ENCODE measurements at places on chromosomes 4 and X.

DNA sequence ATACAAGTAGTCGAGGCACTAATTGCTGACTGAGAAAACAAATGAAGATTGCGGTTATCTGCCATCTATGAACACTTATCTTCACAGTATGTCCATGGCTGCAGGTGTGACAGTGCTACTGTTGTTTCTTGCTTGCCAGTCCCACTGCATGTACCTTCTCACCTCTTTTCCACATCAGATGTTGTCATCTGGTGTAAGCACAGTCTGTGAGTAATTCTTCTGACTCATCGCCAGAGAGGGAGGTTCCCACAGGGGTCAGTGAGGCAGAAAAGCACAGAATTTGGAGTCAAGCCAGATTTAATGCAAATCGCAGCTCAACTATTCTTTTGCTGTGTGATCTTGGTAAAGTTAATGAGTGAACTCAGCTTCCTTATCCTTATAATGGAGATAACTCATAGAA lies 144.4 kb downstream of the GLRA2 start:
- H3K4me3 ChIP-seq, result no peak overlapping the region
- DNase-seq, result no peak
- H3K4me1 ChIP-seq, result no peaks in the 10 kb centered on the region
- no peaks in the 10 kb centered on the region for H3K36me3 ChIP-seq
- no peaks in the 10 kb centered on the region for H3K27me3 ChIP-seq

- DNase-seq, result no peak
- H3K36me3 ChIP-seq, result peaks cover 18% of the 10 kb centered on the region
- no peak overlapping the region for H3K4me3 ChIP-seq
Observed at GRCh38 chr4:151000747-151001429, 14.2 kb downstream of the LRBA start.

GRCh38 chr4:10015140-10015753 lies 6.0 kb downstream of the SLC2A9 start:
- no peak for DNase-seq
- H3K27me3 ChIP-seq, result no peaks in the 10 kb centered on the region
- peaks cover 6% of the 10 kb centered on the region for H3K4me1 ChIP-seq
- no peak overlapping the region for H3K4me3 ChIP-seq

DNA sequence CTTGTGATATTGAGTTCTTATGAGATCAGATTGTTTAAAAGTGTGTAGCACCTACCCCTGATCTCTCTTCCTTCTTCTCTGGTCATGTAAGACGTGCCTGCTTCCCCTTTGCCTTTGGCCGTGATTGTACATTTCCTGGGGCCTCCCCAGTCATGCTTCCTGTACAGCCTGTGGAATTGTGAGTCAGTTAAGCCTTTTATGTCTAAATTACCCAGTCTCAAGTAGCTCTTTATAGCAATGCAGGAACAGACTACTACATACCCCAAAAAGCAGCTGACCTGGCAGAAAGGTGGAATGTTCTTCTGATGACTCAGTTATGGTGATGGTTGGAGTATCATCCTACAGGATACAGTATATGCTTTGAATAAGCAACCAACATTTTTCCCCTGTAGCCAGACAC lies 11.4 kb upstream of the MCUB start:
- no peak for DNase-seq
- no peaks in the 10 kb centered on the region for H3K27me3 ChIP-seq
- H3K27ac ChIP-seq, result no peak overlapping the region

DNA sequence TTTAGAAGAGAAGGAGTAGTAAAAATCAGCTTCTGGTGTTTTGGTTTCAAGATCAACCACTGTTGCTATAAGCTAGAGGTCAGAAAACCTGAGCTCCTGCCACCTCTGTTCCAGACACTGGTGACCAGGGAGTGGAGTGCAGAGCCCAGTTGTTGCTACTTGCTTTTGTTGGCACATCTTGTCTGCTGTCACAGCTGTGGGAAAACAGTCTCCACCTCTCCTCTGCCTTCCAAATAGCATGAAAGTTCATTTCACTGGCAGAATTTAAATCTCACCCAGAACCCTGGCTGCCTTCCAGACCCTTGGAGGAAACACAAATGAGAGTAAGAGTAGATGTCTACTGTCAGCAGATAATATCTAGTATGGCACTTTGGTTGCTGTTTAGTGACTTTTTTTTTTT lies 297.5 kb upstream of the KLF3 start:
- DNase-seq, result no peak
- H3K4me3 ChIP-seq, result no peak overlapping the region
- no peaks in the 10 kb centered on the region for H3K36me3 ChIP-seq

DNA sequence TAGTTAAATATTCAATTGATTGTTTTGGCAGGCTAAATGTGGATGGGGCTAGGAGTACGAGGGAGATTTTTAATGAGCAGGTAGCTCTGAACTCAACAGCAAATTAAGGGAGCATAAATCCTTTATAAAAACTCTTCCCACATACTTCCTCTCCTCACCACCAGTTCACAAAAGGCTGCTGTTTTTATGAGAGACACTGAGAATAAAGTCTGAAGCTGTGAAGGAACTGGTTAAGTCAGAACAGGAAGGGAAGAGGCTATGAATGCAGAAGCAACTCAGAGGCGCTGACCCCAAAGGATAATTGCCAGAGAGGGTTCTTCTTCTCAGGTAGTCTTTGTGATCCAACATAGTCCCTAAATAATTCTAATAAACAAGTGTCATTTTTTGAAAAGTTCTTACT lies 406.1 kb downstream of the GPM6A start:
- H3K27me3 ChIP-seq, result no peaks in the 10 kb centered on the region
- no peak for DNase-seq
- H3K27ac ChIP-seq, result no peak overlapping the region

- no peak overlapping the region for H3K4me3 ChIP-seq
- no peaks in the 10 kb centered on the region for H3K27me3 ChIP-seq
- DNase-seq, result no peak
- H3K4me1 ChIP-seq, result peaks cover 56% of the 10 kb centered on the region
- peaks cover 31% of the 10 kb centered on the region for H3K36me3 ChIP-seq
Observed at GRCh38 chrX:136754651-136755050, 26.1 kb downstream of the ARHGEF6 start.

GRCh38 chr4:8740666-8741395 lies 130.8 kb downstream of the HMX1 start:
- no peaks in the 10 kb centered on the region for H3K27me3 ChIP-seq
- no peak overlapping the region for H3K27ac ChIP-seq
- H3K4me3 ChIP-seq, result no peak overlapping the region
- no peaks in the 10 kb centered on the region for H3K36me3 ChIP-seq

- no peak for DNase-seq
- peaks cover 18% of the 10 kb centered on the region for H3K4me1 ChIP-seq
- no peaks in the 10 kb centered on the region for H3K27me3 ChIP-seq
- H3K27ac ChIP-seq, result peak within 1 kb of the TSS; percentile 46
- H3K36me3 ChIP-seq, result no peaks in the 10 kb centered on the region
Observed at GRCh38 chrX:70234355-70234754, at the start of gene AWAT1. AWAT1 (plus strand) TSS chrX:70234655; CDS start chrX:70234696, 41 bp downstream.

- no peaks in the 10 kb centered on the region for H3K36me3 ChIP-seq
- H3K4me1 ChIP-seq, result peaks cover 9% of the 10 kb centered on the region
- H3K27me3 ChIP-seq, result peaks cover 2% of the 10 kb centered on the region
- DNase-seq, result no peak
Observed at GRCh38 chrX:152819266-152819665, 11.3 kb downstream of the CETN2 start.

DNA sequence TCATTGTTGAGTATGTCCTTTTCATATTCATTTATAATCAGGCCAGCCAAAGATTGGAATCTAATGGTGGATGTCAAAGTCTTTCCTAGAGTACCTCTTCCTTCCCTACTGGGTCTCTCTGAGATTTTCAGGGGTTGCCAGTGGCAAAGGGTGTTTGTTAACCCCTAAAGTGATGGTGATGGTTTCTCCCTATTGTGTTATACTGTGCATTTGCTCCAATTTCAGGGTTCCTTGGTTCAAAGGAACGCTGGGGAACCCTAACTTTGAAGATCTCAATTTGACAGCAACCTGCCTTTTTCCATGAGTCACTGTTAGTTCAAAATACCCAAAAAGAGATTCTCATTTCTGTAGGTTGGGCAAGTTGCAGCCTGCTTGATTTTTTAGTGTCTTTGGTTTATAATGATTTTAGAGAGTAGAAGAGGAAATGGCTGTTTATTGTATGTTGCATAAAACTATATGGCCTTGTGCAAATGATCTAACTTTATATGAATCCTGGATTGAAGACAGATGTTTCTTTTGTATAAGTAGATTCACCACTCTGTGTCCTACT lies 23.0 kb downstream of the GAB1 start:
- no peak for DNase-seq
- peaks cover 27% of the 10 kb centered on the region for H3K4me1 ChIP-seq

- DNase-seq, result no peak
- no peaks in the 10 kb centered on the region for H3K36me3 ChIP-seq
- no peak overlapping the region for H3K27ac ChIP-seq
- no peak overlapping the region for H3K4me3 ChIP-seq
- H3K4me1 ChIP-seq, result no peaks in the 10 kb centered on the region
- no peaks in the 10 kb centered on the region for H3K27me3 ChIP-seq
Observed at GRCh38 chr4:73309211-73309610, 50.6 kb upstream of the ANKRD17 start.

DNA sequence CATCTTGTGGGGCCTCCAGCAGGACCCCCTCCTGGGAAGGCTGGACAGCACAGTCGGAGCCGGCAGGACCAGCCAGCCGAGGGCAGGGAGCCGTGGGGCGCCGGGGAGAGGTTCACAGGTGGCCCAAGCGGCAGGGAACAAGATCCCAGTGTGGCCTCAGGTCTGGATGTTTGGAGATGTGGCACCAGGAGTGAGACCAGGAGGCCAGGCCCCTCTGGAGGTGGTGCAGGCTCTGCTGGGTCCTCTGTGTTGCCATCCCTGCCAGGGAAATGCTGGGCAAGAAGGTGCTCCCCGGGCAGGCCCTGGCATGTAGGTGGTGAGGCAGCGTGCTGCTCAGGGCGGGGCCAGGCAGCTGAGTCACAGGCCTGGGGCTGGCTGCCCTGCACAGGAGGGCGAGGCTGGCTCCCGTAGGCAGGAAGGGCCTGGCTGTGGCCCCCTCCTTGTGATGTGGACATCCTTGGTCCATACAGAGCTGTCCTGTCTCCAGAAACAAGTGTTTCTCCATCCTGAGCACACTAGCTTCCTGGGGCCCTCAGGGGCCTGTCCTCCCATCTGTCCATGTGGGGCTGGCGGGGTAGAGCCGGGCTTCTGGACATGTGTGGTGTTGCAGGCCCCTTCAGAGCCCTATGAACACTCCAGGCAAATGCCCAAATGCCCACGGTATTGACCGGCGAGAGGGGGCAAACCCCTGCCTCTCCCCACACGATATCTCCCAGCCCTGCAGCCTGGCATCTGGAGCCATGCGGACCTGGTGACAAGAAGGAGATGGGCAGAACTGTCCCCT lies 4.8 kb upstream of the HGFAC start:
- DNase-seq, result no peak
- H3K4me3 ChIP-seq, result no peak overlapping the region
- no peaks in the 10 kb centered on the region for H3K27me3 ChIP-seq

- H3K27ac ChIP-seq, result no peak overlapping the region
- peaks cover 38% of the 10 kb centered on the region for H3K36me3 ChIP-seq
- no peak overlapping the region for H3K4me3 ChIP-seq
- no peaks in the 10 kb centered on the region for H3K27me3 ChIP-seq
- DNase-seq, result no peak
Observed at GRCh38 chrX:40700640-40701342, 34.6 kb downstream of the MED14 start.

- DNase-seq, result no peak
- H3K4me3 ChIP-seq, result no peak overlapping the region
- no peaks in the 10 kb centered on the region for H3K36me3 ChIP-seq
- no peaks in the 10 kb centered on the region for H3K27me3 ChIP-seq
- H3K27ac ChIP-seq, result no peak overlapping the region
- H3K4me1 ChIP-seq, result no peaks in the 10 kb centered on the region
Observed at GRCh38 chr4:162506253-162506652, 342.5 kb upstream of the FSTL5 start.

Measured in activated T-helper 2 cell treated with anti-CD3 and anti-CD28 coated beads, Interferon-gamma antibody, Interleukin-2, Interleukin-4, amounts not matched to agents 10 μg/mL and 5 μg/mL and 100 μg/mL, durations not matched to agents 14 hours and 24 hours and 36 hours (primary cell).